Inflammatory macrophage treated with lipopolysaccharide for 4 hours (primary cell): ENCODE measurements at places on chromosomes 13 and 19.

- DNase-seq: peak; percentile 95
Measured at GRCh38 chr13:42048684-42049453, 421 bp downstream of the DGKH start.

DNA sequence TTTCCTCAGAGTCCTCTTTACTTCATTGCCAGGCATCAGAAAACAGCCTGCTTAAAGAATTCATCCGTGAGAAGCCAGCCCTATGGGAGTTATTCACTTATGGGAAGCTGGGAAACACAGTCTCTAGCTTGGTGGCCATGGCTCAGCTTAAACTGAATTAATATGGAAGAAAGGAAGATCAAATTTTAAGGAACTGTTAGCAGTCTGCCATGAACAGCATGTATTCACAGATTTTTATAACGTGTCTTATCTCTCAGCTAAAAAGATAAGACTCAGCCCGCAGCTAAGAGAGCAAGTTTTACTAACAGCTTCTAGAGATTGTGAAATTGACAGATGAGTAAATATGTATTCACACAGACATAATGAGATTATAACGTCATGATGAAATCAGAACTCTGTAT lies 253.7 kb upstream of the RXFP2 start:
- no peak for DNase-seq

DNA sequence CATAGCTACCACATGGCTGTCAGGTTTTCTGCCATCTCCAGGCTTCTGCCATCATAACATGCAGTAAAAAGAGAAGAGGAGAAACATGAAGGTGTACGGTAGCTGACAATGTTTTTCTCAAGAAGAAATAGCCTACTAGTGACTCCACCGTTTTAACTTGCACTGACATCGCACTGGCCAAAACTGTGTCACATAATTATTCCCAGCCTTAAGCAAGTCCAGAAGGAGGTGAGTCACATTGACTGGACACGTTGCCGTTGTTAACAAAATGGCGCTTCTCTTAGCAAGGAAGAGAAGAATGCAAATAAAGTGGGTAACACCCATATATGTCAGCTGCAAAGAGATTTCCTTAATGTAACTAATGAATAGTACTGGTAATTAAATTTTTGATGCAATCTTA lies 810.4 kb upstream of the SLC10A2 start:
- no peak for DNase-seq

GRCh38 chr19:54154603-54155345 lies 4.7 kb downstream of the LENG1 start:
- no peak for DNase-seq

- DNase-seq: no peak
Measured at GRCh38 chr13:95627590-95627989, 16.9 kb downstream of the DZIP1 start.

- no peak for DNase-seq
Measured at GRCh38 chr13:35839806-35840205, 291.4 kb downstream of the DCLK1 start.

DNA sequence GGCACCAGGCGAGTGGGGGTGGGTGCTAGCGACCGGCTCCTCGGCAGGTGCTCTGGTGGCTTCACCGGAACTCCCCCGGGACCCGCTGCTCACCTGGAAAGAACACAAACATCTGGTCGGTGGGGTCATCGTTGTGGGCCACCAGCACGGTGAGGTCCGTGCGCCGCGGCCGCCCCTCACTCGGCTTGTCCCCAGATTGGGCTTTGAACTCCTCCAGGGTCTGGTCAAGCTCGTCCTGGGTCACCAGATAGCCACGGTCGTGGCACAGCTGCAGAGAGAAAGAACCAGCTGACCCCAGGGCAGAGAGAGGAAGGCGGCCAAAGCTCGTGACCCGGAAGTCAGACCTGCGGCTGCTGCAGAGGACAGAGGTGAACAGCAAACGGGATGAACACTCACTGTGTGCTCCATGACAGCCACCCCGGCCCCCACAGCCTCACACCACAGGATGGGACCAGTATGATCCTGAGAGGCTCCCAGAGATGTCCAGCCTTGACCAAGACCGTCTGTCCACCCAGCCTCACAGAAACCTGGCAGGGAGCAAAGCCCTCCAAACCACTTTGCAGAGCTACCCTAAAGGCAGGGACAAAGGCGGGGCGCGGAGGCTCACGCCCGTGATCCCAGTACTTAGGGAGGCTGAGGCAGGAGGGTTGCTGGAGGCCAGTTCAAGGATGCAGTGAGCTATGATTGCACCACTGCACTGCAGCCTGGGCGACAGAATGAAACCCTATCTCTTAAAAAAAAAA lies 1.2 kb downstream of the POLR2E start:
- no peak for DNase-seq

GRCh38 chr19:39128516-39129079 lies 3.0 kb downstream of the PAK4 start:
- DNase-seq: no peak

DNA sequence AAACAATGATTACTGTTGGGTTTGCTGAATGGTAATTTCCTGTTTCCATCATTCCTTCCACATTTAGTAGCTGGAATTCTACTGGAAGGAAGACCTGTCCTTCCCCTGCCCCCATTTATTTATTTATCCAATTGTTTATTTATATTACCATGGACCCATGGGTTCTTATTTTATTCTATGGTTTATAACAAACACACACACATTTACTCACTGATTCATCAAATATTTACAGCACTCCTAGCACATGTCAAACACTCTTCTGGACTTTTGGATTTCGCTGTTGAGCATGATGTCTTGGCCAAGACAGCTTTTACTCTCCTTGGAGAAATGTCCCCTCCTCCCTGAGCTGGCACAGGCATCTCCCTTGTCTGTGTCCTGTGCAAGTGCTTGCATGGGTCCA lies 227.8 kb upstream of the MAB21L1 start:
- no peak for DNase-seq

DNA sequence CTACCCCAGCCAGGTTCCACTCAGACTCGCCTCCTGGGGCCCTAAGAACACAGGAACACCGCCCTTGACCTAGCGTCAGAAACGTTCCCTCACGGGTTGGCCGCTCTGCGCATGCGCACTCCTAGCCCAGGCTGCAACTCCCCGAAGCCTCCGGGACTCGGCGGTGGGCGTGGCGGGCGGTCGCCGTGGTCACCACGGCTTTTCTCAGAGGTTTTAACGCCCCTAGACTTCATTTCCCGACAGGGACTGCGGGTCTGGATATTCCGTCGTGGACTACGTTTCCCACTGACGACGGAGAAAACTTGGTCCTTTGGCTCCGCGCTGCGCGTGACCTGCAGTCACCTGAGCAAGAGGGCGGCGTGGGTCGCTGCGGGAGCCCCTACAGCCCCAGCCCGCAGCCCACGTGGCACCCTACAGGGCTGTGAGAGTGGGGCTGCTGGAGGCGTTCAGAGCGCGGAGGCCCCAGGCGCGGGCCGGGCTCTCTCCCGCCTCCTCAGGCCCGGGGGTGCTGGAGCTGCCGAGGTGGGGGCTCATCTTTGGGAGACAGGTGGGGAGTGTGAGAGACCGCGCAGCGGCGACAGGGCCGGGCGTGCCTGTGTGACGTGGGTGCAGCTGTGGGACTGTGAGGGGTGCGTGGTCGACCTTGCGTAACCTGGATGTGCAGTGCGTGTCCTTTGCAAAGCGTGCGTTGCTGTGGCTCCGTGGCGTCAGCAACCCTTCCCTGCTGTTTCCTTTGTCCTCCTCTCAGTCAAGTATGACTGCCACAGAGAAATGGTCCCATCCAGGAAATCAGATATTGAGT lies 38.0 kb upstream of the ZNF573 start:
- no peak for DNase-seq

GRCh38 chr19:33304371-33304759 lies 2.0 kb upstream of the CEBPA start:
- DNase-seq: no peak

- DNase-seq: no peak
Measured at GRCh38 chr13:78868991-78869390, 210.0 kb upstream of the OBI1 start.

DNA sequence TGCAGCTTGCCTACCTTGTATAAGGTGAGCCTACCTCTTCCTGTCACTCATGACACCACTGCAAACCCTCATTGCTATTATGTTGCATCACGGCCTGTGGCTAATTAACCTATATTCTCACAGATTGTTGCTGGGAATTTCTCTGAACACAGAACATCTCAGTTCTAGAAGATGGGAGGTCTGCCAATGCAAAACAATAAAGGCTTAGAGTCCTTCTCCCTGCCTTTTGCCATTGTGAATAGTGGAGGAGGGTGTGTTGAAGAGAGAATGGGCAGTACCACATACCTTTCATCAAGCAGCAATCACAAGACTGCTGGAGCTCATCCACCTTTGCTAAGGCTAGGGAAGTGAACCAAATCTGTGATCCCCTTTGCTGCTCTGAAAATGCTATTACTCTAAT lies 34.4 kb downstream of the WDFY2 start:
- DNase-seq: no peak

GRCh38 chr19:12564016-12564664 lies 12.9 kb upstream of the ZNF564 start:
- DNase-seq: peak; percentile 74

DNA sequence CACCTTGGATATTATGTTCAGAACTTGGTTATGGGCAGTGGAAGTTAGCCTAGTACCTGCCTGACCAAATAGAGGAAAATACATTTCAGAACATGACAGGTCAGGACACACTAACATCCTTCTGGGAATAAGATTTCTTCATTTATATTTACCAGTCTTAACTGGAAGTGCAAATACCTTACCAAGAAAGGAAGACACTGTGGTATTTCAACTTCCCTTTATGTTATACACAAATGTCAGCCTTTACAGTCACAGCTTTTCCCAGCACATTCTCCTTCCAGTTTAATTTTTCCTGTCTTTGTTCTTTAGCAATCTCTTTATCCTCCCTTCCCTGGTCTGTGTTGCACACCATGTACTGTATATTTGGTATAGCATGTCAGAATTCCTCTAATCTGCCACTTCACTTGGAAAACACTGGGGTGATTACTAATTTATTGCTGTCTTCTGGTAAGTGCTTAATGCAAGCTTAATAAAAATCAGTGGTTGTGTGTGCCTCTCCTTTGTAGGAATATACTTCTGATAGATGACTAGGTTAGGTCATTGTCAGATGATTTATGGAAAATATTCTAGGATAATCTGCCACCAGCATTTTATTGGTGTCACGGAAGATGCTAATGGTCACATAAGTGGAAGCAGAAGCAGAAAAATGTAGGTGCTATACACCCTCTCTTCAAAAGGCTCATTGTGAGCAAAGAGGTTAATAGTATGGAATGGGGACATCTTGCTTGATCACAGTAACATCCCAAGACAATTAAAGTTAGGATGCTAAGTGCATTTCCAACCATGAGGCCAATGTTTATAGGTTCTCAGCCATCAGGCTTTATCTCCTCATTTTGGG lies 124.3 kb upstream of the STARD13 start:
- peak; percentile 6 for DNase-seq
